ENCODE measurements at places on chromosomes 5 and 9.

DNA sequence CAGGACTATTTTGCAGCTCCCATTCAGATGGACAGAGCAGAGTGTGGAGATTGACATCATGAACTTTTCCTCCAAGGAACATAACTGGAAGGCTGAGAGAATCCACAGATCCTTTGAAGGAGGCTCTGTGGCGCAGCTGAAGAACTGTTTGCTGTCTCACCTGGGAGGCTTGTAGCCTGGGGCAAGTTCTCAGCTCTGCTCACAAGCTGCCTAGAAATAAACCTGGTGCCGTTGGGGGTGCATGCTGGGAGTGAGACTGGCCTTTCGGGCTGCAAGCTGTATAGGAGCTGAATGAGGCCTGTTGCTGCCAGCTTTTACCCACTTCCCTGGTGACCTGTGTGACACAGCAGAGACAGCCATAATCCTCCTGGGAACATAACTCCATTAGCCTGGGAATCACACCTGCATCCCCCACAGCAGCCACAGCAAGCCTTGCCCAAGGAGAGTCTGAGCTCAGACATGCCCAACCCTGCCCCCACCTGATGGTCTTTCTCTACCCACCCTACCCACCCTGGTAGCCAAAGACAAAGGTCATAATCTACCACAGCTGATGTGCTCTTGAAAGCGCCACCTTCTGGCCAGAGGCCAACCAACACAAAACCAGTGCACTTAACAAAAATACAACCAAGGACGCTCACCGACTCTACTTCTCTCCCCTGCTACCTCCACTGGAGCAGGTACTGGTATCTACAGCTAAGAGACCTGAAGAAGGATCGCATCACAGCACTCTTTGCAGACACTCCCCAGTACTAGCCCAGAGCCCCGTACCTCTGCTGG is 205.1 kb upstream of the MRPS30 start:
- DNase-seq = no peak

DNA sequence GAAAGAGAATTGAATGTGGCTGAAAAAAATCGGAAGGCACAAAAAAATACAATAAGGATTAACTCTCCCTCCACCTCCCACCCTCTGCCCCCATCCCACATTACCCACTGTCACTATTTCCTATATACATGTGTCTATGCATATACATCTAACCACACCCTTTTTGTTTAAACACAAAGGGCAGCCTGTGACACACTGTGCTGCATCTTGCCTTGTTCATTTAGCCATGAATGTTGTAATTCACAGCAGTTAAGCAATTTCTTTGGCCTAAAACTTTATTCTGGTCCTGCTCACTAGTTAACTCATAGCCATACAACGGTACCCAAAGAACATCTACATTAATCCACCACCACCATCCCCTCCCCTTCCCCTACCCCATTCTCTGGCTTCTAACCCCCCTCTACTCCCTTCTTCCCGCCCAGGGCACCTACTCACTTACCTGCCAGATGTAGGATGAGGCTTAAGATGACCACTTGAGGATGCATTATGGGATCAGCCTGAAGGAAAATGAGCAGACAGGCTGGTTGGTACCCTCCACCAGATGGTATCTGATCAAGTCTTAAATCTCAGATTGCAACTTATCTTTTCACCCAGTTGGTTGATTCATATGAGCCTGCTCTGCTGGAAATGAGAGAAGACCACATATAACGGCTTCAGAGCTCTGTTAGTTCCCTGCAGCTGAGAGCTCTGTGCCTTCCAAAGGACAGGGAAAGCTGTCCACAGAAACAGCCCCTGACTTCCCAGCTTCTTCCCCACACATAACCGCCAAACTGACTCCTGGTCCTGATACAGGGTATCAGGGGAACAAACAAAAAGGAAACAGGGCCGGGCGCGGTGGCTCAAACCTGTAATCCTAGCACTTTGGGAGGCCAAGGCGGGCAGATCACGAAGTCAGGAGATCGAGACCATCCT is 1.2 kb downstream of the HAVCR1 start:
- no peak for DNase-seq

DNA sequence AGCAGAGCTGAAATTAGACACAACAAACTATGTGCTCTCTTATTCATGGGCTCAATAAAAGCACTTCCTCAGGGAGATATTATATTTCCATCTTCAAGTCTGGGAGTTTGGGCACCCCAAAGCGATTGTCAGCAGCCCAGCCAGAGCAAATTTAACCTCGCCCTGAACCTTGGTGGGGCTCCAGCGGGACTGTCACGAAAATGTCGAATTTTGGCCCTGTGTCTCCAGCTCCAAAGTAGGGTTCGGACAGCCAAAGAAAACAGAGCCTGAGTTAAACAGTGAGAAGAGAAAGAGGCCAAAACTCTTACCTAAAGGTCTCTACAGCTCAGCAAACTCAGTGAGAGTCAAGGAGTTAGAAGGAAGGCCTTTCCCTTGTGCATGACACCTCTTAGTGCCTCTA is 432.9 kb downstream of the SPATA31D1 start:
- no peak for DNase-seq

DNA sequence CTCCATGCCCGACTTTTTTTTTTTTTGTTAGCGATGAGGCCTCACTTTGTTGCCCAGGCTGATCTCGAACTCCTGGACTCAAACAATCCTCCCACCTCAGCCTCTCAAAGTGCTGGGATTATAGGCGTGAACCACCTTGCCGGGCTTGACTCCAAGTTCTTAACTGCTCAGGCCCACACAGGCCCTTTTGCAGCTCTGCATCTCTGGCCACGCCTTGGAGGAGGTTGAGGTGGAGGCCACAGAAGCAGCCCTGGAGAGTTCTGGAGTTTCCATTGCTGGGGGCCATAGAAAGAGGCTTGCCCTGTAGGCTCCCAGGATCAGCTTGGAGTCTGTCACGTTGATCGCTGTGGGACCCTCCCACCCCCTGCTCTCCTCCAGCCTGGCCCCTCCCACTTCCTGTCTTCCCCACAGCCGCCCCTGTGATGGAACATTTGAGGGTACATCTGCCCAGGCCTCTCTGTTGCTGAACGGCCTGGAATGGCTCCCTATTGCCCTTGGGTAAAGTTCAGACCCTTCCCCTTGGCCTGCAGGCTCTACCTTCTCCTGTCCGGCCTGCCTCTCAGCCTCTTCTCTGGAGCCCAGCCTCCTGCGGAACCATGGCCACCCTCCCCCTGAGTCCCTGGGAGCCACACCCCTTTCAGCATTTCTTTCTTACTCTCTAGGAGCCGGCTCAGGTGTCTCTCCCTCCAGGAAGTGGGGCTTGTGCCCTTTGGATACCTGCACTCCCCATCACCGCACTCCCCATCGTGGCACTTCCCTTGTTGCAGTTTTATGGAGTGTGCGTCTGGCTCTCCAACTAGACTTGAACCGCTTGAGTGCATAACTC is 30.4 kb upstream of the IER5L start:
- DNase-seq = peak; percentile 25

GRCh38 chr5:79269733-79270166 is 33.8 kb downstream of the JMY start:
- DNase-seq = no peak

GRCh38 chr9:121950441-121950840 is 142.7 kb downstream of the TTLL11 start:
- no peak for DNase-seq

GRCh38 chr5:79513704-79514390 is at the start of gene HOMER1:
Gene HOMER1 (minus strand): TSS chr5:79514134. CDS start chr5:79512774, 1,360 bp downstream.
- DNase-seq = peak; percentile 56

DNA sequence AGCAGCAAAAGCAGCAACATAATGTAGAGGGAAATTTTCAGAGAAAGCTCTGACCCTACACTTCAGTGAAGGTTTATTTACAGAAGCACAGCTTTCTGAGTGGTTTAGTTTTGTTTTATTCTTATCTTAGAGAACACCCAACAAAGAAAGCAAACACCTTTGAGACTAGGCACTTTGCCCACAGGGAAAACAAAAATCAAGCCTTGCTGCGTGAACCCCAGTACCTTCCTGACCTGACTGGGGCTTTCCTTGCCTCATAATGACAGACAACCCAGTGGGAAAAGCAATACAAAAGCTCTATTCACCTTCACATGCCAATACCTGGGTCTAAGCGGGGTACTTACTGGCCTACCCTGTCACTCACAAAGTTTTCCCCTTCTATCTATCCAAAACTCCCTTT is 189.8 kb downstream of the HINT1 start:
- DNase-seq = no peak

DNA sequence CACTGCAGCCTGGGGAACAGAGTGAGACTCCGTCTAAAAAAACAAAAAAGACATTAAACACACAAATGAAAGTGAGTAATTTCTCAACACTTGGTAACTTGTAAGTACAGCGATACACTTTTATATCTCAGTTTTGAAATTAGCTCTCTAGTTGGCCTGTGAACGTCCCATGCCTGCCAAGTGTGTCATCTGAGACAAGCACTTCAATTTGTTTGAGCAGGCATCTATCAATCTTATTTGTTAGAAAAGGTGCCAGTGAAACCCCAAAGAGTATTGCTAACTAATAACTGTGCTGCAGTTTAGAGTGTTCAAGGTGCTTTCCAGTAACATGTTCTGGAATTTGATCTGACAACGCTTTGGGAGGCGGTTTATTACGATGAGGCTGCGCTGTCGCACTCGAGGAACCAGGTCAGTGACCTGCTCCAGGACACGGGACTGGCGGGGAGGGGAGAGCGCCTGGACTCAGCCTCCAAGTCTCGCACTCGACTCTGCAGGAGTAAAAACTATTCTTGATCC is 1.1 kb upstream of the SPIN1 start:
- DNase-seq = no peak

DNA sequence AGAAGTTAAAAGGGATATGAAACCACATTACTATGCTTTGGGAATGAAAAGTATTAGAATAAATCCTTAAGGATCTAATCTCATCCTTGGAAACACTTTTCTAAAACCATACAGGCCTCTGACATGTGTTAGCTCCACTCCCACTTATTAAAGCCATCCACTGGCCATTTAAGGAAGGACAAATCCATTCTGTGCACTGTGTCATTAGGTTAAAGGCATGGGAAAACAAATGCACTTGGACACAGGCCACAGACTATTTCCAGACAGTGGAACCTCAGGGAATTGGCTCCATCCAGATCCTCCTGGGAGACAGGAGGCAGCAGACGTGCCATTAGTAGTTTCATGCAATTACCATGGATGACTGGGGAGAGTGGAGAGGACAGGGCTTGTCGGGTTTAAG is 454.9 kb downstream of the ENC1 start:
- no peak for DNase-seq

DNA sequence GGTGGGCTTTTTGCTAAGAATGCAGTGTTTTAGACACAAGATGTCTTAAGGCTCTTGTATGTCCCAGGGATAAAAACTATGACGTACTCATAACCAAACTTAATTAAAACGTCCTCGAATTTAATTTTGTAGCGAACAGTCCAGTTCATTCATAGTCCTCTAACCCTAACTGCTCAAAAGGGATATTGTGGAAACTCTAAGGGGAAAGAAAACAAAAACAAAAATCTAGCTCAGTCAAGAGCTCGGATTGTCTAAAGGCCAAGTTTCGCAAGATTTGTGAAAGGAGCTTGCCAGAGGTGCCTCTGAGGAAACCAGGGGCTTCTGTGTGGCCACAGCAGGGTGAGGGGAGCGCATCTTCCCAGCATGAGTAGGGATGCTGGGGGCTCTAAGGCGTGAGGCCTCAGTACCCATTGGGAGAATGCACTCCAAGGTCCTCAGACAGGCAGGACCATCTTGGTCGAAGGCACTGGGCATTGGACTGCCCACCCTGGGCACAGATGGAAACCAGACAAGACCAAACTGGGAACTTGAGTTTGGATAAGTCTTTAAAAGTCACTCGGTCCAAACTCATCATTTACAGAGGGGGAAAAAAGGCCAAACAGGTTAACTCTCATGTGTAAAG is 71.8 kb downstream of the PRRT1B start:
- DNase-seq = no peak

GRCh38 chr5:50564558-50564957 is 101.9 kb upstream of the PARP8 start:
- DNase-seq = no peak

- DNase-seq = no peak
Measured at GRCh38 chr5:55173687-55174230, 782 bp upstream of the CDC20B start.

DNA sequence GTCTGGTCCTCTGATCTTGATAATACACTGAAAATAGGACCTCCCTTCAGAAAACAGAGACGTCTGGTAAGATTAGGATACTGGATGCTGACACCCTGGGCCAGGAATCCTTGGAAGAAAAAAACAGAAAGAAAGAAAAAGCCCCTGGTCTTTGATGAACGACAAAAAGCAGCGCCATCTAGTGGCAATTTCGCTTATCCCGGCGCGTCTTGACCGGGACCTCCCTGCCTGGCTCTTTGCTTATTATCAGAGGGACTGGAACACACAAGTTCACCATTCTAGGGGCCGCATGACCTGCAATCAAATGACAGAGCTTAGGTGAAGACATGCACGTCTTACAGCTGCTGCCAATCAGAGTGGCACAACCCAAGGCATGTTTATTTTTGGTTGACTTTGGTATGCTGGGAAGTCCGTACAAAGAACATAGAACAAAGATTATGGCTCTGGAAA is 114.9 kb upstream of the NFIB start:
- no peak for DNase-seq

GRCh38 chr5:16921211-16921610 is 14.9 kb downstream of the MYO10 start:
- no peak for DNase-seq

DNA sequence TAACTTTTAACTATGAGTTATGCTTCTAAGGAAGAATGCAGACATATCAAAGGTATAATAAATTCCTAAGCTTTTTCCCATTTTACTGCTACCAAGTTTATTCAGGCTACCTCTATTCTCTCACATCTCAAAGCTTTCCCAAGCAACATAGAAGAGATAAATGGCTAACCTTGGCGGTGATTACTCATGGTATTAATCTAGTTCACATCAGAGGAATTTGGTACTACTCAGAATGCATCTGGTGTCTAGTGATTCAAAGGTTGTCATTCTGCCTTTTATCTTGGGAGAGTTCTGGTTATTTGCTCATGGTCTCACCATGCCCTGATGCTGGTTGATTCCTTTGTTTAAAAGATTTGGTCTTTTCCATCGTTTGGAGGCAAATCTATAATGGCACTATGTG is 182.7 kb downstream of the TAF11L14 start:
- no peak for DNase-seq

DNA sequence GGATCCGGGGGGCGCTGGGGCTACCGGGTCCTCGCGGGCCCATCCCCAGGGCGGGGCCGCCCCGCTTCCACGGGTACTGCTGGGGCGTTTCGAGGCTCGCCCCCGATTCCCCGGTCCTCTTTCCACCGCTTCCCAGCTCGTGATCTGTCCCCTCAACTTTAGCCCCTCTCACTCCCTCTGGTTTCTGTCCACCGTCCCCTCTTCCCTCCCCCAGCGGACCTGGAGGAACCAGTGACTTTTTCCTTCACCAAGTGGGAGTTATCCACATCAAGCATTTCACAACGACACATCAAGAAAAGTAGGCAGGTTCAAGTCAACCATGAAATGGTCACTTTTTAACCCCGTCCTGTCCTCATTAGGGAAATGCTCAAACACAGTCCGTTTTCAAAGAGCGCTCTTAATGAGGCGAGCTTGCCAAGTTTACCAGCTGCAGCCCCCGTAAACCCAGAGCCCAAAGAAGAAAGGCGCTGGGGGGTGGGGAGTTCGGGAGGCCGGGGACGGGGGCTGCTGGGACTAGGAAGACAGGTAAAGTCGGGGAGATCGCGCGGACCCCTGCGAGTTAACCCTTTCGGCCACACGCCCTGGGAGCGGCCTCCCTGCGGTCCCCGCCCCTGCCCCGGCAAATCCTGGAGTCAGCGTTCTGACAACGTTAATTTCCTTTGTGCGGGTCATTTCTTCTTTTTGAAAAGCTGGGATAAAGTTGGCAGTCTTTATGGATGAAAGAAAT is 2.1 kb upstream of the NFIB start:
- no peak for DNase-seq

GRCh38 chr5:142836048-142836447 is 65.9 kb downstream of the ARHGAP26 start:
- DNase-seq = no peak

GRCh38 chr9:134433101-134433500 is 106.8 kb downstream of the RXRA start:
- no peak for DNase-seq
